ENCODE measurements at places on chromosomes 6 and 20. TPM values are rescaled to one million over a fixed set of nuclear protein-coding genes. Genes with fewer than 3 reads are reported as not detected.

DNA sequence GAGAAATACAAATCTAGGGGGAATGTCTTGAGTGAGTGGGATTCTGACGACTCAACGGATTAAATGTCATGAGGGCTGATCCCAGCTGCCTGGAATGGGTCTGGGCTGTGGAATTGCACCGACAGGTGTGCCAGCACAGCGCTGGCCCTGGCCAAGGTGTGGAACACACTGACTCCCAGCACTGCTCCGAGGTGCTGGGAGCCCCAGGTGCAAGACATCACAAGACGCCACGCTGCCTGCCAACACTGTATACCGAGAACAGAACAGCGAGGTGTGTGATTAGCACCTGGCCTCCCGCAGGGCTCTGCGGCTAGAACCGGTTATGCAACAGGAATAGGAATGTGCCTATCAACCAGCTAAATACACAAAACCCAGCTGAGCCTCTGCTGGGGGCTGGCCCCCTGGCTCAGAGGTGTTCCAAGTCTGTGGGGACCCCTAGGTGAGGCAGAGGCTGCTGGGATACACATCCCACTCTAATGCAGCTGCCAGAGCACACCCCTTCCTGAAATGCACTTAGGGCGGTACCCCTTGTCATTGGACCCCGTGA, 24.8 kb upstream of the APMAP start:
- no peak for DNase-seq

GRCh38 chr6:84415517-84415916, 188.1 kb upstream of the CEP162 start:
- no peak for DNase-seq

DNA sequence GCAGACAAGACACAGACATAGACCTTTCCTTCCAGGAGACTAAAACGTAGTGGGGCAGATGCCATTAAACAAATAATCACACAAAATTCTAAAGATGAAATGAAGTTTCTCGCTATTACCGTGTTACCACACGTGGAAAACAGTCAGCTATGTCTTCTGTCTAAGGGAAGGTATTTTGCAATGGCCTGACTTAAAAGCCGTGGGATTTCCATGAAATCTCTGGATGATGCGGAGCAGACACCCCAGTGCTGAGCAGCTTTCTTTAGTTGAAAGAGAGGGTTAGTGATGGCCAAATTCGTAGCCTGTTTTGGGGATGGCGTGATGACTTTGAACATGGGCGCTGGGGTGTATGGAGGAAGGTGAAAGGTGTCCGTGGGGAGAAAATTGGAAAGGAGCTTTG, 281.8 kb downstream of the NRN1 start:
- DNase-seq = no peak

GRCh38 chr20:52676283-52676995, 295.7 kb upstream of the TSHZ2 start:
- no peak for DNase-seq

DEFB126 gene
- not detected for total RNA-seq
